Small intestine (tissue), 16 donors: ENCODE measurements at places on chromosomes 4 and X. TPM values are rescaled to one million over a fixed set of nuclear protein-coding genes. Genes with fewer than 3 reads are reported as not detected.

- no peaks in the 10 kb centered on the region for H3K27me3 ChIP-seq
- H3K4me1 ChIP-seq = no peaks in the 10 kb centered on the region
- H3K27ac ChIP-seq = no peak overlapping the region
- DNase-seq = no peak
Measured at GRCh38 chrX:50211510-50211909, 6.9 kb downstream of the CCNB3 start.

- H3K27ac ChIP-seq = no peak overlapping the region
- no peaks in the 10 kb centered on the region for H3K36me3 ChIP-seq
- no peaks in the 10 kb centered on the region for H3K27me3 ChIP-seq
- H3K4me1 ChIP-seq = peaks cover 20% of the 10 kb centered on the region
- H3K4me3 ChIP-seq = no peak overlapping the region
Measured at GRCh38 chr4:81466841-81467671, 4.7 kb downstream of the RASGEF1B start.

- no peaks in the 10 kb centered on the region for H3K4me1 ChIP-seq
- no peaks in the 10 kb centered on the region for H3K27me3 ChIP-seq
- no peaks in the 10 kb centered on the region for H3K36me3 ChIP-seq
- H3K27ac ChIP-seq = no peak overlapping the region
- no peak overlapping the region for H3K4me3 ChIP-seq
Measured at GRCh38 chr4:40682290-40683101, 52.8 kb upstream of the RBM47 start.

GRCh38 chr4:106238820-106239420, 77.1 kb downstream of the TBCK start:
- H3K4me3 ChIP-seq = no peak overlapping the region
- H3K4me1 ChIP-seq = no peaks in the 10 kb centered on the region
- DNase-seq = peak; percentile 75
- H3K27me3 ChIP-seq = no peaks in the 10 kb centered on the region
- no peak overlapping the region for H3K27ac ChIP-seq

DNA sequence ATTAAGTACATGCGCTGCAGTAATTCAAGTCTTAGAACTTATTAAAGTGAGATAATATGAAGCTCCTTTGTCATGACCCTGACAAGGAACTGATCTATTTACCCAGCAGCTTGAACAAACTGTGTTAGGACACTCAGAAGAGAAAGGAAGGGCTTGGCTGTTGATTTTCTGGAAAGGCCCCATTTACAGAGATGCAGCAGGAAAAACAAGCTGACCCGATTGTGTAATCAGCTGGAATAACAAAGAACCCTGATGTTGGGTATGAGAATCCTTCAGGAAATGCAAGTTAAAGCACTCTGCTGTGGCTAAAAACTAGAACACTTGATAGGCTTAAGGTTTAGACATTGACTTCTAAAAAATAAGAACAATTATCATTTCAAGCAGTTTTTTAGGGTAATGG, 64.8 kb downstream of the TBC1D9 start:
- no peaks in the 10 kb centered on the region for H3K27me3 ChIP-seq
- no peak overlapping the region for H3K27ac ChIP-seq
- DNase-seq = no peak

IQCM gene
- 0.38 TPM for polyA plus RNA-seq

DNA sequence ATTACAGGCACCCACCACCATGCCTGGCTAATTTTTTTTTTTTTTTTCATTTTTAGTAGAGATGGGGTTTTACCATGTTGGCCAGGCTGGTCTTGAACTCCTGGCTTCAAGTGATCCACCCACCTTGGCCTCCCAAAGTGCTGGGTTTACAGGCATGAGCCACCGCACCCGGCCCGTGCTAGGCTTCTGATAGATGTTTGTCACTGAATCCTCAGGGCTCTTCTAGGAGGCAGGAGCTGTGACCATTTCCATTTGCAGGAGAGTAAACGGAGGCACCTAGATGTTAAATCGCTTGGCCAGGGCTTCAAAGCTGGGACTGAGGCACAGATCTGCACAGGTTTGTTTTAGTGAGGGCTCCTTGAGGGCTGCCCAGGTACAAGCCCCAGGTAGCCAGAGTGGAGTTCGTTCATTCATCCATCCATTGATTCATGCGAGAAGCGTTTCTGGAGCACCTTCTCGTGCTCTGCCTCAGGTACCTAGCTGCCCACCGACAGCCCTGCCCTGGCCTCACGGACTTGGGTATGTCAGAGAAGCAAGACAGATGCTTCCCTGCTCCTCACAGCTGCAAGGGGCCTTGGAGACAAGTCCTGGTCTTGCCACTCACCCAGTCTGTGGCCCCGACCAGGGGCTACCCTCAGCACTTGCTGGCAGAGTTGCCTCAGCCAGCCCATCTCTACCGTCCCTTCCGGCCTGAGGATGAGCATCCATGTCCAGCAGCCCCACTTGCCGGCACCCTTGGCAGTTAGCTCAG, 106.4 kb downstream of the PSAPL1 start:
- no peaks in the 10 kb centered on the region for H3K27me3 ChIP-seq
- no peaks in the 10 kb centered on the region for H3K36me3 ChIP-seq

- no peak overlapping the region for H3K27ac ChIP-seq
- no peaks in the 10 kb centered on the region for H3K27me3 ChIP-seq
- no peak overlapping the region for H3K4me3 ChIP-seq
- DNase-seq = no peak
Measured at GRCh38 chrX:122572461-122572860, 611.6 kb upstream of the GRIA3 start.

CSAG3 gene
- not detected for polyA plus RNA-seq

VEGFC gene
- 9.1 TPM for polyA plus RNA-seq

- no peaks in the 10 kb centered on the region for H3K36me3 ChIP-seq
- no peak for DNase-seq
- no peaks in the 10 kb centered on the region for H3K4me1 ChIP-seq
- H3K27ac ChIP-seq = no peak overlapping the region
- no peak overlapping the region for H3K4me3 ChIP-seq
Measured at GRCh38 chr4:94228493-94229216, 21.0 kb downstream of the SMARCAD1 start.
